ENCODE measurements at places on chromosomes 11 and 22.
A peak's percentile ranks its signal among the peaks of the same experiment; 100 is the strongest.

DNA sequence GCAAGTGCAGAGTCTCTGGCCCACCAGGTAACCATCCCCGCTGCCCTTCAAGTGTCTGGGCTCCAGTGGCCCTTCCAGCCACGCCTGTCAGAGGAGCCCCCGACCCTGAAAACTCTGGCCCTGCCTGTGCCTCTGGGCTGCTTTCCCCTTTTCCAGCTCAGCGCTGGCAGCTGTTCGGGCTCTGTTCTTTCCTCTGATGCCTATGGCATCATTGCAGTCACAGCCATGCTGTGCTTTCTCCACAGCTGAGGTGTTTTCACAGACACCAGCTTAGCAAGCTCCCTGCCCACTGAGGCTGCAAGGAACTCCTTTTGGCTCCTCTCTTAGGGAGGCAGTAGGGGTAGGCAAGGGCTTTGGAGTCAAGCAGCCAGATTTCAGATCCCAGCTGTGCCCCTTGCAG, 21.2 kb downstream of the P2RX3 start:
- no peak for DNase-seq

DNA sequence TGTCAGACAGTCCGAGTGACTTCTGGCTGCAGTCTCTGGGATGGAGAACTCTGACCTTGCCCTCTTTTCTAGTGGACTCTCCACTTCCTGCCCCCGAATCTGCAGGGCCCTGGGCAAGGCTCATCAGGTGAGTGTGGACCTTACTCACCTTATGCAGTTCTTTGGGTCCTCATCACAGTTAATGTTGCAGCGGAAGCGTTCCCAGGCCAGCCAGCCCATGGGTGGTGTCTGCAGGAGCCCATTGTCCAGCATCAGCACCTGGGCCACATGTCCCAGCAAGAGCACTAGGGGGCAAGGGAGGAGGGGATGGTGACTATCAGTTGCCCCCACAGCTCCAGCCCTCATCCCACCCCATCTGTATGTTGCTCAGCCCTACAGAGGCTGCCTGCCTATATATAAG, 2.3 kb downstream of the NAGA start:
- DNase-seq: no peak

- DNase-seq: no peak
Observed at GRCh38 chr11:6599449-6599848, 4.0 kb downstream of the RRP8 start.

DNA sequence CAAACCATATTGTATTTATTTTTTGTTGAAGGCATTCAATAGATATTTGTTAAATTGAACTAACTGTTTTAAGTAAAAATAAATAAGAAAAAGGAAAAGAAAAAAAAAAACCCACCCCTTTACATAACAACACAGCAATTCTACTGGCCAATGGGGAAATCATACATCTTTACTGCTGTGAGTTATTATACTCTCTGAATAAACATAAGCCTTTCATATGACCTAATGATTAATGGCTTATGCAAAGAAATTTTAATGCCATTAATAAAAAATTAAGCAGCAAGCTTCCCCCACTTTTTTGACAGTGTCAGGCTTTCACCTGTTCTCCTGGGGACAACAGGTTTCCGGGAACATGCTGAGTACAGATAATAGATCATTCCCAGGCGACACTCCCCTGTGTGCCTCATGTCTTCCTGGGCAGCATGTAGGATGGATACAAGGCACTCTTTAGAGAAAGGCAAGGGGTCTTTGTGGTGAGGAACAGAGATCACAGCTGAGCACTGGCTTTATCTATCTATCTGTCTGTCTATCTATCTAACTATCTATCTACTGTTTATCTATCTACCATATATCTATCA, 676.0 kb downstream of the NTM start:
- no peak for DNase-seq

DNA sequence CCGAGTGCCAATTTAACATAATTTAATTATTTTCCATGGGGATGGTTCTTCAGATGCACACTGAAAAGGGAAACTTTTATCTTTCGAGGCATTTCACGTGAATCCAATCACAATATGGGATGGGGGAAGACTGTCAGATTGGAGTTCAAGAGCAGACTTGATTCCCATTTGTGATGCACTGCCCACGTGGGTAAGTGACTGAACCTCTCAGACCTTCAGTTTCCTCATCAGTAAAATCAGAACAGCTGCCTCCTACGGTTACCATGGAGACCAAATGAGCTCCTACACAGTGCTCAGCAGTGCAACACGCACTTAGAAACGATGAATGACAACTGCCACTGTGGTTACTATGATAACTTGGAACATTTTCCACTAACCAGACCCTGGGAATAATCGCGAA, 21.7 kb downstream of the KIAA0930 start:
- no peak for DNase-seq

DNA sequence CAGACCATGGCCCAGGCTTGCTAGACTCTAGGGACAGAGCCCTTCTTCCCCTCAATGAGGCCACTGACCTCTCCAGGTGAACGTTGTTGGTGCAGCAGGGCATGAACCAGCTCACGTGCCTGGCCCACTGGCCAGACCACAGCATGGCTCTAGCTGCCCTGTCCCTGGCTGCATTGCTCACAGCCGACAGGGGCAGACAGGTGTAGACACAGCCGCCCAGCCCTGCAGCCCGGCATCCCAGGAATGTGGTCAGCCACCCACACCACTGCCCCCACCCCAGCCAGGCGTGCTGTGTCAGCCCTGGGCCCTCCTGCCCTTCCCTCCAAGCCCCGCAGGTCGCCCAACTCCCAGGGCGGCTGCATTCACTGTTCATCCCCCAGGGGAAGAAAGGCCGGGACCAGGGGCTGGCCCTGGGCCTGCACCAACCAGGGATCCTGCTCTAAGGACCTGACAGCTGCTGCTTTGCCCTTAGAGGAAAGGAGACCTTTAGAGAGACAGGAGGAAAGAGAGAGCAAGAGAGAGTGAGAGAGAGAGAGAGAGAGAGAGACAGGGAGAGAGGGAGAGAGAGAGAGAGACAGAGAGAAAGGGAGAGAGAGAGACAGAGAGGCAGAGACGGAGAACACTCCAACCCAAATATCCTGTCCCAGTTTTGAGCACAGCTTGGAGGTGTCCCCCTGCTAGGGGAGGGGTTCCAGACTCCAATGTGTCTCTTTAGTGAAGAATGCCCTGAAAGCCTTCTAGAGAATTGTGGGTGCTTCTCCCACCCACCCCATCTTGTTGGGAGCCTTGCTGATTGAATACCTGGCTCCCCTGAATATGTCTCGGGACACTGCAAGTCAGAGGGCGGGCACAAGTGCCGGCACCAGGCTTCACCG, 44.2 kb upstream of the LINC01488 start:
- DNase-seq: no peak

DNA sequence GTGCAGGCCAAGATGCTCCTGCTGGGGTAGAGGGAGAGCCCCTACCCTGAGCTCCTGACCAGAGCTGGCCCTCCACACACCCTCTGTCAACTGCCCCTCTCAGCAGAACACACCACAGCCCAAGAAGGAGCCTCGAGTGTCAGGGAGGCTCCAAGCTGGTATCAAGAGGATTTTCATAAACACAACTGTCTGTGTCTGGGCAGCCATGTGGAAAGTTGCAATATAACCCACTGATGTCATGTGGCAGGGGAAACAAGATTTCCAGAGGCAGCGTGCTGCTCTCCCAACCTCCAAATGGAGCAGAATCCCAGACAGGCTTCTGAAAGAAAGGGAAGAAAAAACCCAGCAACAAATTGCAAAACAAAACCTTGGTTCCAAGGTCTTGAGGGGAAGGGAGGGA, 569.9 kb downstream of the BUD13 start:
- no peak for DNase-seq

GRCh38 chr11:10973416-10973815, 115.6 kb upstream of the ZBED5 start:
- peak; percentile 31 for DNase-seq

DNA sequence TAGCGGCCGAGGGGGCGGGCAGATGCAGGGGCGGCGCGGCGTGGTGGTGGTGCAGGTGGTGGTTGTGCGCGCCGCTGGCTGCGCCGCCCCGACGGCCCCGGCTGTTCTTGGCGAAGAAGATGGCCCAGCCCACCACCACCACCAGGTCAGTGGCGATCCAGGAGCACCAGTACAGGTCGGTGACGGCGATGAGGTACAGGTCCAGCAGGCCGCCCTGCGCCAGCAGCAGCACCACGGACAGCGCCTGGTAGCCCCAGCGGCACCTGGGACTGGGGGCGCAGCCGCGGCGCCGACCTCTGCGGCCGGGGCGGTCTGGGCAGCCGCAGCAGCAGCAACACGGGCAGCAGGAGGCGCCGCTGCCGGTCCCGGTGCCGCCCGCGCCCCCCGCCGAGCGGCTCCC, 879 bp downstream of the TMEM121B start:
- no peak for DNase-seq

GRCh38 chr11:19889531-19889930, 176.9 kb downstream of the NAV2 start:
- DNase-seq: no peak

GRCh38 chr11:46242952-46243795, 34.3 kb upstream of the CREB3L1 start:
- DNase-seq: peak; percentile 85

DNA sequence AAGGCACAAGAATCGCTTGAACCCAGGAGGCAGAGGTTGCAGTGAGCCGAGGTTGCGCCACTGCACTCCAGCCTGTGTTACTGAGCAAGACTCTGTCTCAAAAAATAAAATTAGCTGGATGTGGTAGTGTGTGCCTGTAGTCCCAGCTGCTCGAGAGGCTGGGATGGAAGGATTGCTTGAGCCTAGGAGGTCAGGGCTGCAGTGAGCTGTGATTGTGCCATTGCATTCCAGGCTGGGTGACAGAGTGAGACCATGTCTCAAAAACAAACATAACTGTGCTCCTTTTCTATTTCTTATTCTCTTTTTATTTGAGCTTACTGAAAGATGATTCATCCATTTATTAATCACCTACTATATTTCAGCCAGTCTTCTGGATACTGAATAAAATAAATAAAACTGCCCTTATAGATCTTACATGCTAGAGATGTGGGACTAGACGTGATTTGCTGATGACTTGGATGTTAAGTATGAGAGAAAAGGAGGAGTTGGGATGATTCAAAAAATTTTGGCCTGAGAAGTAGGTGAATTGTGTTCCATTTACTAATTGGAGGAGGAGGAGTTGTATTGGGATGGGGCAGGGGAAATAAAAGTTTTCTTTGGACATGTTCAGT, 18.0 kb downstream of the PAAF1 start:
- no peak for DNase-seq

DNA sequence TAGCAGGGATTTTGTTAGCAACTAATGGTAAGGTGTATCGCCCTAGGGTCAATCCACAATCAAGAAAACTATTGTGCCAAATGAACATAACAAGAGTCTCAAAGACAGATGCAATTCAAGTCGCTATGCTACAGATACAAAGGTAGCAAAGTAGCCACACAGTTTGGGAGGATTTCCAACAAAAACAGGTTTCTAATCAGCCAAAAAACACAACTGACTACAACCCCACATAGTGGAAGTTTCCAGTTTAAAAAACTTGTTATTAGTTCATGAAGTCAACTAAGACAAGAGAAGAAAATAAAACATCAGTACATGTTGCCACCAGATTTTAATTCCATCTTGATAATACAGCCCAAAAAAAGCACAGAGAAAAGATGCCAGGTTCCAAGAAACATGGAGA, 38.0 kb downstream of the MYH9 start:
- no peak for DNase-seq

DNA sequence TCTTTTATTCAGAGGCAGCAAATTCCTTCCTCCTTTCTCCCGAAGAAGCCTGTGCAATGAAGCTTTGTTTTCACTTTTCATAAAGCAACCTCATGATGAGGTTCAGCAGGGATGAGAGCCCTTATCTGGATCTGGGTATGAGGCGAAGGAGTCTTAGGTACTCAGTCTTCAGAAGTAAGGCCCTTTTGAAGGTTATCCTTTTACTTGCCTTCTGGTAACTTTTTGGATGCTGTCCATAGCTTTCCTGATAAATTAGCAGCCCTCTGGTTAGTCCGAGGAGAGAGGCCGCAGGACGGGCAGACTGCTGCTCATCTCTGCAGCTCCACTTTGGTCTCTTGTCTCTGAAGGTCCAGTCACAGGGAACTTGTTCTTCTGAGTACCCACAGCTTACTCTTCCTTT, 1.1 kb downstream of the TRIM22 start:
- DNase-seq: no peak

GRCh38 chr11:2813141-2813908, 72.2 kb downstream of the CDKN1C start:
- DNase-seq: no peak

DNA sequence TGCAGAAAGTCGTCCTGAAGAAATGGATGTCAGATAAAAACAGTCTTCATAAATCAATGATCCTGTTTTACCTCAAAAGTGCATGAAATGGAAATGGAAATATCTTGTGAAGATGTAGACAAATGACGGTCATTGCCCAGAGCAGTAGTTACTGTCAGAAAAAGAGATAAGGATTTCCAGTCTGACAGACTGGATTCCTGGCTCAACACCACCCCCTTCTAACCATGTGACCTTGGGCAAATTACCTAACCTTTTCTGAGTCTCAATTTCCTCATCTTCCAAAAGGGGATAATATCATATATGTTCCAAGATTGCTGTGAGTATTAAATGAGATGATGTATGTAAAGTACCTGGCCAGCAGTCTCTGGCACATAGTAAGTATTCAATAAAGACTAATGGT, 32.9 kb upstream of the EHF start:
- DNase-seq: no peak

- DNase-seq: no peak
Observed at GRCh38 chr22:19036523-19037273, 85.5 kb downstream of the DGCR2 start.

GRCh38 chr11:32402836-32403235, 32.5 kb downstream of the WT1 start:
- no peak for DNase-seq

DNA sequence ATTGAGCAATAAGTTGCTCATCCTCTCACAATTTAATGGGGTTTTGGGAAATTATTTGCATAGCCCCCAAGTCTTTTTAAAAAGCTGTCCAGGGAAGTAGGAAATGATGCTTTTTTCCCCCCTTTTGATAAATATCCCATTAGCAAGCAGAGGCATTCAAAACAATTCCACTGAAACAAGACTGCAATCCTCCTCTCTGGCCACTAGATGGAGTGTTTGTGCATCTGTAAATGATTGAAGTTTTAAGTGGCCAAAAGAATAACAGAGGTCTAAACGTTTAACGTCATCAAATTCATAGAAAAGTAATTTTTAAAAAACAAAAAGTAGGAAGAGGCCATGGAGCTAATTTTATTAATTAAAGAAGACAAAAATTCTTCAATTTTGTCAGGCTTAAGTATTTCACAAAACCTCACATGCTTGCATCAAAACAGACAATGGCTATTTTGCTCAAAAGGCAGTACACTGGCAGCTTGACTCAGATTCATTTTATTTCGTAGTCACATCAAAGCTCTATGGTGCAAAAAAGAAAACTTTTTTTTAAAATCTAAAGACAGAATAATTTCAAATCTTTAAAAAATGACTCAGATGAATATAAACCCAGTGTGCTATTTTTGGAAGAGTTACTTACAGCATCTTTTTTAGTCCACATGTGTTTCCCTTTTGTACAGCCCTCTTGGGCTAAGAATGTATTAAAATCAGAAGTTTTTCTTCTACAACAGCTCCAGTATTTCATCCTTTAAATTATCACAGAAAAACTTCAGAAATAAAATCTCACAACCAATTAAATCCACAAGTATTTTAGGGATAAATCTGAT, 17.8 kb downstream of the CHORDC1 start:
- peak; percentile 25 for DNase-seq
